ENCODE measurements at places on chromosomes 1 and 21.

- no peak for DNase-seq
These were observed 3.3 kb upstream of the LSM10 start for GRCh38 chr1:36400825-36401601.

- DNase-seq = no peak
These were observed 12.3 kb upstream of the NFIA start for GRCh38 chr1:61070054-61070453.

DNA sequence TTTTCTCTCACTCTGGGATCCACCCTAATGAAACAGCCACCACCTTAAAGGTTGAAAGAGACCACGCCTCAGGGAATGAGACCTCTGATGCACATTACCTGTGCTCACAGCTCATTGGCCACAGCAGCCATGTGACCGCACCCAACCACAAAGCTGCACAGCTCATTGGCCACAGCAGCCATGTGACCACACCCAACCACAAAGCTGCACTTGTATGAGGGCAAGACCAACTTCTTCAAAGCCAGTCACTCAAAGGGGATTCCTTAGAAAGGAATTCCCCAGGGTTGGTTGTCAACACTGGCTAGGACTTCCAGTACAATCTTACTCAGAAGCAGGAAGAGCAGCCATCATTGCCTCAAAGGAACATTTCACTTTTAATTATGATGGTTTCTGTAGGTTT is 43.6 kb upstream of the PDE9A start:
- DNase-seq = no peak

GRCh38 chr1:18542351-18542750 is 61.6 kb downstream of the KLHDC7A start:
- no peak for DNase-seq

DNA sequence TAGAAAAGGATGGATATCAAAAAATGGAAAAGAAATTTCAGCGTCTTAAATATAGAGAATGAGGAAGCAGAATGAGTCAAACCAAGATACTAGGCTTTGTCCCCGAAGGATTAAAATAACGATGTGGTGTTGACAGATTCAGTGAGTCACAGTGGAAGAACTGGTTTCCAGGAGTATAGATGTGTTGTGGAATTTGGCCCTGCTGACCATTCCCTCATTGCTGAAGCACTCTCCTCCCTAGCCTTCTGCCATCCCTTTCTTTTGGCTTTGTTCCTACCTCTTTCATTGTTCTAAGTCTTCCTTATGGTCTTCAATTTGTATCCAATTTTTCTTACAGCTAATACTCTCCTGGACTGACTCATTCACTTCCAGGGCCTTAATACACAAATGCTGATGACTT is 23.1 kb upstream of the USP25 start:
- no peak for DNase-seq

DNA sequence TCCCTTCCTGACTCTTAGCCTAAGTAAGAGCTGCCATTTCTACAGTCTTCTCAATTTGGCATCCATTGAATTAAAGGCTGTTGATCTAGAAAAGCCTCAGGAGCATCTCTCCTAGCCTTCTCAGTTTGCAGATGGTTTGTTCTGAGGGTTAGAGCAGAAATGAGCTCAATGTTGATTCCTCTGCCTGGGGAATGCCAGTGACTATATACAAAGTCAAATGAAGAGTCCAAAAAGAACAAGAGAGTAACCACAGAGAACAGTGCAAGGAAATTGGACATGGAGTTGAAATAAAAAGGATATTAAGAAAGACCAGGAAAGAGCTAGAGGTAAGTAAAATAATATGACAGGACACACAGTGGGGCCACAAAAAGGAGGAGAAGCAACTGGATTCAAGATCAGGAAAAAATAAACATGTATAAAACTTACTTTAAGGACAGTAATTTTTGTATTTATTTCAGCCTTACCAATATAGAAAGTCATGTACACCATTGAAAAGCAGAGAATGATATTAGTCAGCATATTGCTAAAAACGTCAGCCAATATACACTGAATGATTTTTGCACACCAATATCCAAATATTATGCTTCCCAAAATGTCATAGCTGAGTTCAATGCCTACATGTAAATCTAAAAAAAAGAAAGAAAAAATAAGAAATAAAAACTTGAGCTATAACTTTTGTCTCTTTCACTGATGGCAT is 21.3 kb downstream of the SLC9C2 start:
- DNase-seq = no peak

GRCh38 chr1:23103001-23103889 is 65.4 kb downstream of the LUZP1 start:
- no peak for DNase-seq

DNA sequence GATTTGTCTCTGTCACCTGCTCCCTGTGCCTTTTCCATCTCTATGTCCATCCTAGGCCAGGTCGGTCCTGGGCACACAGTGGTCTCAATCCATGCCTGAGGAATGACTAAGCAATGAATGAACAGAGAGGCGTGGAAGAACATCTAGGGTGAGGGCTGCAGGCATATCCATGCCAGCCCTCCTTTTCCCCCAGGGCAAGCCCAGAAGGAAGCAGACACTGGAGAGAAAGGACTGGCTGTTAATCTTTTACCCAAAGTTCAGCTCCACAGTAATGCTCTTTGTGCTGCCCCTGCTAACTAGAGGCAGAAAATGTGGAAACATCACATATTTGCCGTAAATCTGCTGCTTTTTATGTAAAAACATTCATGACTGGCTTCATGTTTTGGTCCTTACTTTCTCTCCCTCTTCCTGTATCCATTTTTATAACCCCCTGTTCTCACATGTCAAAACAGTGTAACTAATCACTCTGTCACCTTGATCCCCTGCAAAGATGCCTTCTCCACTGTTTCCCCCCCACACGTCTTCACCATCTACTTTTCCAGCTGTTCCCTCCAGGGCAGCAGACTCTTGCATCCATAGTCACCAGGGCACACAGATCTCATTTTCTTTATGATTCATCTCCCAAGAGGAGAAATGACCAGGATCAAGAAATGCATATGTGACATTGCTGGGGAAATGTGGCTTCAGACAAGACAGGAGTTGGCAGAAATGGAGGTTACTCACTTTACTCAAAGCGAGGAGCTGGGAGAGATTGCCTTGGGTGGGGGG is 166.4 kb upstream of the PROX1 start:
- DNase-seq = no peak

- DNase-seq = no peak
These were observed 120.7 kb downstream of the NGF start for GRCh38 chr1:115217150-115218033.

DNA sequence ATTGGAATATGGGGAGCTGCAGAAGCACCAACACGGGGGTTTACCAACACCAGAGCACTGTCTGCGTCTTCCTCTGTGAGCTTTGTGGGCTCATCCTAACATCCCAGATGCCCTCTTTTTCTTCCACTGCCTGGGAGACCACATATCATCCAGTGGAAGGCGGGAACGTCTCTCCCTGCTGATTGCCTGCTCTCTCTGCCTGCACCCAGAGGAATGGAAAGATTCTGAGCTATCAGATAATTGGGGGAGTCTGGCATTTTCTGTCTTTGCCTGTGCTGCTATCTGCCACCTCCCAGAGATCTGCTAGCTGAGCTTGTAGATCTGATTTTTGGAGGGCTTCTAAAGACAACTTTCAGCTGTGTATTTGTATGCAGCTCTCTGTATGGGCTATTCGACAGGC is 166.2 kb upstream of the PLXNA2 start:
- no peak for DNase-seq

DNA sequence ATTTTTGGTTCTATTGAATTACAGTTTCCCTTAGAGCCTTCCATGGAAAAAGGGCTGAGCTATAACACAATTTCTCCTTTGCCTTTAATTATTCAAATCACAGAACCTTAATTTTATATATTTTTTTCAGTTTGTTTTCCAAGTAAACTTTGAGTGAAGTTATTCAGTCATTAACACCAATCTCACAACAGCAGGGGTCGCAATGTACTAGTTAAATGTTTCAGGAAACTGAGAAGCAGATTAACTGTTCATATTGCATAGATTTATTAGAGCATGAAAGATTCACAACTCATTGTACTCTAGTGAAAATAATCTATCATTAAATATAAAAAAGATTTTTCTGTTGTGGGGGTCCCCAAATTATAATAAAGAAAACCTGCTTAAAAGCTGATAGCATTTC is 64.1 kb downstream of the KIFAP3 start:
- no peak for DNase-seq

DNA sequence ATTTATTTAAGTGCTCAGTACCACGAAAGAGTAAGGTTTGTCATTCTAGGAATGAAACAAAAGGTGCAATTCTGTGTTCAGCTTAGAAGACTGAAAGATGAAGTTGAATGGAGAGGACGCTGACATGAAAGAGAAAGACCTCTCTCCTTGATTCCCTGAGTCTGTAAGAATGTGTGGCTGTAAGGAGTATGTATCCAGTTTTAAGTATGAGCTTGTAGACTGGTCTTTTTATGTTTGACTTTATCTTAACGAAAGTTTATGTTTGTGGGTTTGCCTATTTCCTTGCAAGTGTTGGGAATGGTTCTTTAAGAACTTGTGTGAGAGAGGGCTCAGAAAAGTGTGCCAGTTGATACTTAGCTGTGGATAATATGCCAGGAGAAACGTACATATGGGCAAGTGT is 1.4 kb downstream of the CHD1L start:
- no peak for DNase-seq

- no peak for DNase-seq
These were observed 205.5 kb upstream of the HOOK1 start for GRCh38 chr1:59609245-59609644.

DNA sequence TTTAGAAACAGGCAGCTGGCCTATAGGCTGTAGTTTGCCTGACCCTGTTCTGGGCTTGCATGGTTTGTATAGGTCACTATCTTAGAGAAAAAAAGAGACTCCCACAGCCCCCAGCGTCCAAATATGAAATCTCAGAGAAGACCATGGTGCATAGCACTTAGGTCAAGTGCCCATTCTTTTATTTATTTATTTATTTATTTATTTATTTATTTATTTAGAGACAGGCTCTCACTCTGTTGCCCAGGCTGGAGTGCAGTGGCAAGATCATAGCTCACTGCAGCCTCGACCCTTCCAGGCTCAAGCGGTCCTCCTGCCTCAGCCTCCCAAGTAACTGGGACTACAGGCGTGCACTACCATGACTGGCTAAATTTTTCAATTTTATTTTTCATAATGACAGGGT is 50.8 kb upstream of the ARTN start:
- no peak for DNase-seq

DNA sequence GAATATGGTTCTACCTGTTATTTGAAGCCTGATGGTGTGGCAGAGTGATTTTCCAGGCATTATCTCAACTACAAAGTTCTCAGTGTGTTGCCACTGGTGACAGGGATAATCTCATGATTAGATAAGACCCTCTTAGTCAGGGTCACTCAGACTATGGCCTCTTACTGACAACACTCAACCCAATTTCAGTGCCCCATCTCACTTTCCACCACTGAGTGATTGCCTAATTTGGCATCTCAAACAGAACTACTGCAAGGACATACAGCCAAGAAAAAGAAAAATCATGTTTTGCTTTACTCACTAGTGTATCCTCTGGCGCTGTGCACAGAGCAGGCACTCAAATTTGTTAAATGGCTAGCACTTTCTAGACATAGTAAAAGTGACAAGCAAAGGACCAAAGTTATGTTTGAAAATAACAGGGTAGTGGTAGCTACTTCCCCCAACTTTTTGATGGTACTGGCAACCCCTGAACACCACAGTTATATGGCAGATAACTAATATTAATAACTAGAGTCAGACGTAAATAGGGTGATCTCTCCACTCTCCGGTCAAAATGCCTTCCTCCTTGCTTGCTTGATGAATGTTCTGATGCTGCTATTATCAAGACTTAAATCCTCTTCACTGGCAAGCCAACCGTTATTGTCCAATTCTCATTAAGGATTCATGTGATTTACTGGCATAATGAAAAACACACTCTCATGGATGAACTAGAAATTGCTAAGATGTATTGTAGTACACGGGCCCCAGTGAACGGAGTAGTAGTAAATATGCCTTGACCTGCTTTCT is 37.1 kb upstream of the SLC30A10 start:
- no peak for DNase-seq

- no peak for DNase-seq
These were observed 115.1 kb downstream of the PLXNA2 start for GRCh38 chr1:208129060-208129459.

- no peak for DNase-seq
These were observed 45.6 kb downstream of the GLIS1 start for GRCh38 chr1:53693339-53693738.

DNA sequence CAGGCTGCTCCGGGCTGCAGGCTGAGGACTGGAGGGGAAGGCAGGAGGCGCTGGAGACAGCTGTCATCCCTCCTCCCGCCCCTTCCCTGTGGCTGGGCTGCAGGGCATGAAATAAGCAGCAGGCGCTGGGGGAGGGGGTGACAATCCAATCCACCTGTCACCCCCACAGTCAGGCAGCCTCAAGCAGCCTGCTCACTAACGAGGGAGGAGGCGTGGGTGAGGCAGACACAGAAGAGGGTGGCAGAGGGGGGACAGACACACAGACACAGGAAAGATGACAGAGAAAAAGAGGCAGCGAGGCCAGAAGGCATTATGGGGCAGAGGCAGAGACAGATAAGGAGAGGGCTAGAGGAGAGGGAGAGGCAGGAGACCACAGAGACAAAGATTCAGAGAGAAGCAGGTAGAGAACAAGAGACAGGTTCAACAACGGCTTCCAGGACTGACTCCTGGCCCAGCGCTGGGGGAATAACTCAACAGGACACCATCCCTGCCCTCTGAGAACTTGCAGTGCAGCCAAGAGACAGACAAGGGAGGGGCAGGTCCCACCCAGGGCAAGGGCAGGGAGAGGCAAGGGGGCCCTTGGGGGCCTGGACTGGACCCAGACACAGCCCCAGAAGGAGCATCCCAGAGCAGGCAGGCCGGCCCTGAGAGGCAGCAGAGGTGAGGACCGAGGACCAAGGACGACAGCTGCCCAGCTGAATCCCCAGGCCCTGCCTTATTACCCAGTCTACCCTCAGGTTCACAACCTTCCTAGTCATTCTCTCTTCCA is 11.2 kb downstream of the MEF2D start:
- peak; percentile 98 for DNase-seq

DNA sequence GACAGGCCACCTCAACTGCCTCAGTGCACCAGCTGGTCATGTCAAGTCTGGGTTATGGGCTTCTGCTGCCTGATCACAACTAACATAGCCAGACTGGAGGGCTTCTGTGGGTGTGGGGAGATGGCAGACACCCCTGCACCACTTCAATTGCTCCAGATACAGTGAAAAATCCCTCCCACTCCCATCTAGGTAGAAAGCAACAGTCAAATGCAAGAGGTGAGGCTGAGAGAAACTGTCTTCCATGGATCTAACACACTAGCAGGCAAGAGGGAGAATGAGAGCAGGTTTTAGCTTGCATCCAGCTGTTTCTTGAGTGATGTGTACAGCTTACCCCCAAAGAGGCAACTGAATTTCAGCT is 10.8 kb downstream of the KCNA2 start:
- no peak for DNase-seq
